ENCODE measurements at places on chromosomes 3 and 15. TPM values are rescaled to one million over a fixed set of nuclear protein-coding genes. Genes with fewer than 3 reads are reported as not detected.

The APEH gene
- total RNA-seq = 87.7 TPM

The C3orf20 gene
- total RNA-seq = not detected

The CORO2B gene
- 8.1 TPM for total RNA-seq

The MYZAP gene
- not detected for total RNA-seq

The ITPR1 gene
- total RNA-seq = 8.9 TPM

The FSTL1 gene
- total RNA-seq = 765 TPM

The RARB gene
- 3.1 TPM for total RNA-seq

The IGSF11 gene
- not detected for total RNA-seq

The HCLS1 gene
- total RNA-seq = 2.7 TPM

The C3orf18 gene
- total RNA-seq = 13.3 TPM

The CYP1A1 gene
- total RNA-seq = not detected

The SLC15A2 gene
- total RNA-seq = 0.18 TPM

The TNFAIP8L3 gene
- total RNA-seq = 22.4 TPM

The SLC6A1 gene
- not detected for total RNA-seq

The MRAS gene
- total RNA-seq = 31.2 TPM

The CACNA1D gene
- 1.9 TPM for total RNA-seq

The LDHAL6B gene
- total RNA-seq = not detected

The FSD2 gene
- total RNA-seq = not detected

The CLDN11 gene
- total RNA-seq = 661 TPM

The RLBP1 gene
- not detected for total RNA-seq

The CPLX3 gene
- total RNA-seq = not detected

The SMAD6 gene
- 27.2 TPM for total RNA-seq

The SNTN gene
- not detected for total RNA-seq

The FAM107A gene
- 0.54 TPM for total RNA-seq

The SERPINI2 gene
- not detected for total RNA-seq

The ITIH4 gene
- total RNA-seq = not detected

The KBTBD13 gene
- total RNA-seq = not detected

The SATB1 gene
- 23.3 TPM for total RNA-seq

The CAPN3 gene
- total RNA-seq = 2.5 TPM

The KLHL6 gene
- not detected for total RNA-seq

The PLS1 gene
- 0.99 TPM for total RNA-seq

The C2CD4A gene
- total RNA-seq = not detected

The SLC24A5 gene
- not detected for total RNA-seq

The TERC gene
- 124 TPM for total RNA-seq

The PARP15 gene
- total RNA-seq = 0.82 TPM

The GCSAM gene
- total RNA-seq = not detected

The C2CD4B gene
- total RNA-seq = not detected

The EIF4E3 gene
- total RNA-seq = 2.2 TPM

The INTS14 gene
- 31.7 TPM for total RNA-seq

The SPATA12 gene
- total RNA-seq = not detected

The PYGO1 gene
- total RNA-seq = 21.2 TPM

The PSMD2 gene
- 333 TPM for total RNA-seq

The HHATL gene
- not detected for total RNA-seq

The ROBO1 gene
- total RNA-seq = 25.3 TPM
